ENCODE measurements at places on chromosomes 12 and 14. TPM values are rescaled to one million over a fixed set of nuclear protein-coding genes. Genes with fewer than 3 reads are reported as not detected.

DNA sequence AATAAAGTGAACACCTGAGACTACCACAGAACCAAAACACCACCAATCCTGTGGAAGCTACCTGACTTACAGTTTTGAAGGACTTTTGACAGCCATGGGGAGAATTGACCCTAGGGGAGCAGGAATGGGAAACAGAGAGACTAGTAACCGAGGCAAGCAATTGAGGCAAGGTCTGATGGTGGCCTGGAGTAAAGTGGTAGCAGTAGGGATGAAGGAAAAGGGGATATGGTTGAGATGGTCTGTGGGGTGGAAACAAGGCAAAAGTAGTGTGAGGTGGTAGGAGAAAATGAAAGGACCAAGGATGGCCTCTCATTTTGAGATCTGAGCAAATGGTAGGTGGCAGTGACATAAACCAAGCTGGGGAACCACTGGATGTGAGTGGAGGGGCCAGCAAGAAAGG is 4.2 kb upstream of the IRF9 start:
- no peak for DNase-seq

- DNase-seq, result no peak
Measured at GRCh38 chr12:29110506-29111442, 38.3 kb upstream of the FAR2 start.

GRCh38 chr14:68229423-68230100 is 410.0 kb downstream of the RAD51B start:
- no peak for DNase-seq

GRCh38 chr12:42705863-42706262 is 116.3 kb upstream of the PRICKLE1 start:
- DNase-seq, result no peak

- DNase-seq, result no peak
Measured at GRCh38 chr14:56787530-56787929, 22.7 kb downstream of the OTX2 start.

- no peak for DNase-seq
Measured at GRCh38 chr14:64830961-64831360, 48.7 kb downstream of the SPTB start.

PMCH gene
- polyA plus RNA-seq, result not detected

DNA sequence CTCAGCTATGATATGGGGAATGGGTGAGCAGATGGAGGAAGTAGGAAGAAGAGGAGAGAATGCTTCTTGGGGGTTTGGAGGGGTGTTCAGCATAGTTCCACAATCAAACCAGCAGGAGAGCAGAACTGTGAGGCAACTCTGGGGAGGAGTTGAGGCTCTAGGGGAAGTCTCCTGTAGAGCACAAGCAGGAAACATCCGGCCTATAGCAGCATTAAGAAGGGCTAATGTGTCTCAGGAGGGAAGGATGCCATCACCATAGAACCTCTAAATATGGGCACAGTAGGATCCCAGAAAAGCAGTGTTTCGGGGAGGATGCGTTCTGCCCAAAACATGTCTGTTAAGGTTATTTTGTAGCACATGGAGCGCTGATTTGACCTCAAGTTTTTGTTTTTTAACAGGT is 8.4 kb upstream of the SALL2 start:
- DNase-seq, result no peak

SIX4 gene
- not detected for polyA plus RNA-seq

CSRP2 gene
- 0.07 TPM for polyA plus RNA-seq

- DNase-seq, result no peak
Measured at GRCh38 chr12:67436230-67436629, 167.1 kb downstream of the CAND1 start.

RNASE4 gene
- polyA plus RNA-seq, result 18.5 TPM

DNA sequence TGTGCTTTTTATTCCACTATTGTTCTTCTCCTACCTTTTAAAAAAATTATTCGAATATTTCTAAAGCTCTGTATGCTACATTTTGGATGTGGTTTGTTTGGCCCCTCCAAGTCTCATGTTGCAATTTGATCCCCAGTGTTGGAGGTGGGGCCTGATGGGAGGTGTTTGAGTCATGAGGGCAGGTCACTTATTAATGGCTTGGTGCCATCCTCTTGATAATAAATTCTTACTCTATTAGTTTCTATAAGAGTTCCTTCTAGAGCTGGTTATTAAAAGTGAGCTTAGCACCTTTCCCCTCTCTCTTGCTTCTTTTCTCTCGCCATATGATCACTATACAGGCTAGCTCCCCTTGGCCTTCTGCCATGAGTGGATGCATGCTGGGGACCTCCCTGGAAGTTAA is 445.6 kb upstream of the PDE3A start:
- no peak for DNase-seq

Measured in CD14-positive monocyte (primary cell).